CD4-positive, alpha-beta T cell treated with Interleukin-15 for 4 hours (primary cell): ENCODE measurements at places on chromosomes 12 and 14.

DNA sequence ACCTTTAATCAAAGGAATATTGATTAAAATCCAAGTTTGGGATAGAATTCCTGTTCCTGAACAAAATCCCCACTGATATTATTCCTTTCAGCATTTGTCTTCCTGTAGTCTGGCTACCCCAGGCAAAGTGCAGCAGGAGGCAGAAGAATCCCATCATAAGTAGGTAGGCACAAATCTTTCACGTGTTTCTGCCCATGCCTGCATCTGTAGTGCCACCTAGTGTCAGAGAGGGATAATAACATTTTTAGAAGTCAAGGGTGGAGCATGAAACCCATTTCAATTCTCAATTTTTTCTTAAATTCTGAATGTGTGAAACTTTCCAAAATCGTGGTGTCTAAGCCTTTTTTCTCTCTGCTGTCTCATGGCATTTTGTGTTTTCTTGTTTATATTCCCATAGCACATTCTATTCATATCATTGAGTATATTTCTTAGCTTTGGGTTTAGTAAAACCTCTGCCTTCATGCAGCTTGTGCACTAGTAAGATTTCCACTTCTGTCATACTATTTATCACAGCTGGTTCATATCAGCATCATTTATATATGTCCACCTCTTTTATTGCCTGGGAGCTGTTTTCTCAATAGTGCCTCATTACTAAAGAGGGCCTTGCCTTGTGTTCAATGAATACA lies 47.8 kb upstream of the RERG start:
- DNase-seq, result peak; percentile 54

DNA sequence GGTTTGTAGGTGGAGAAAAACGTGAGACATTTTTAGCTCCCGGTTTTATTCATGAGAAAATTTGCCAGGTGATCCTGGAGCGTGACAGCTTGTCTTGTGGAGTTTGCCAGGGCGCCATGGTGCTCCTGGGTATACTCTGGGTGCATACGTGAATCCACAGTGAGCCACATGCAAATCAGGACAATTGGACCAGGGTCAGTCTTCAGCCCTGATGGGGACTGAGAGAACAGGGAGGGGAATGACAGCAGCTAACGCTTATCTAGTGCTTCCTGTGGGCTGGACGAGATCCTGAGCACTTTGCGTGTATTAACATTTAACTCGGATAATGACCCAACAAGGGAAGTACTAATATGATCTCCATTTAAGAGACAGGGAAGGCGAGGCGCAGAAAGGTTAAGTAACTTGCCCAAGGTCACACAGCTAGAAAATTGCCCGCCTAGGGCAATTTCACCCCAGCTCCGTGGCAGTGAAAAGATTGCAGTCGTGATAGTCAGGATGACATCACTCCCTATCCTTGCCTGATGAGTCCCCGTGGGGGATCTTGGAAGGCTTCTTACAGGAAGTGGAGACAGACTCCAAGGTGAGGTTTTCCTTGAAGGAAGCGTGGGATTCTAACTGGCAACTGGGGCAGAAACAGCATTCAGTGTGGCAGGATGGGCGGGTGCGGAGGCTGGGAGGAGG lies 118.4 kb upstream of the NCOR2 start:
- no peak for DNase-seq

DNA sequence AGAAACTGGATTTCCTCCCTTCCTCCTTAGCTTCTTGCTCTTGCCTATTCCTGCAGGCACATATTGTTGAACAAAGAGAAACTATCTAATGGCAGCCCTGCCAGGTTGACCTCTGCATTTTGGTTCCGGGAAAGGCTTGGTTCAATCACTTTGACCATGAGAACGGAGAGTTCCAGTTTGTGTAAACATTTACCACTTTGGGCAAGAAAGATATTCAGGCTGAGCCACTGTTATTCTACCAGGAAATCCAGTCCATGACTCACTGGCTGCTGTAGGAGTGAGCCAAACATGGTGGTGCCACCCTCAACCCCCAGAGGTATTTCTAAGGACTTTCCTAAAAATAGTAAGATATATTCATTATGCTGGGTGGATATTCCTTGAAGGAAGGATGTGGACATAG lies 242.2 kb upstream of the OR4E1 start:
- DNase-seq, result no peak

DNA sequence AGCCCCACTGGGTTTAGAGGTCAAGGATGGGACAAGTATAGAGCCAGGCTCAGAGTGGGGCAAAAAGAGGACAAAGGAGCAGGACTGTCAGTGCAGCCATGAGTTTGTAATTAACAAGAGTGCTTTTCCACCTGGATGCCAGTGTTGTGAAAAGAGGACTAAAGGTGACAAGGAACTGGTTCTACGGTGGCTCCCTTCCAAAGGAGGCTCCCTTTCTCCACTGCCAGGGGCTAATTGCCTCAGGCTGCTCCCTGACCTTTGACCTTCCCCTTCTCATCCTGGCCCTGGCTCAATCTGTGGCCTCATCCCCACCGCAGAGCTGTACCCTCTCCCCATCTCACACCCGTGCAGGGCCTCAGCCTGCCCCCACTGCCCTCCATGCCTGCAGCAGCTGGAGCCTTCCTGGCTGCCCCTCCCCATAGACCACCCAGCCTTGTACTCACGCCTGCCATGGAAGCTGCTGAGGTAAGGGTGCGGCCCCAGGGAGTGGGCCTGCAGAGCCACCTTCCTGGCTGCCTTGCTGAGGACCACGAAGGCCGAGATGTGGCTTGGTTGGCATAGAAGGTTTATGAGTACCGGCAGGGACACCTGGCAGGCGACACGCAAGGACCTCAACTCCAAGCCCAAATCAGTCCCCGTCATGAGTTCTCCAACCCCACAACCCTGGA lies 24.8 kb upstream of the FKBP4 start:
- DNase-seq, result no peak

GRCh38 chr12:13411287-13411686 lies 214.8 kb downstream of the EMP1 start:
- DNase-seq, result no peak

GRCh38 chr12:124457287-124458219 lies 109.9 kb downstream of the NCOR2 start:
- peak; percentile 59 for DNase-seq

DNA sequence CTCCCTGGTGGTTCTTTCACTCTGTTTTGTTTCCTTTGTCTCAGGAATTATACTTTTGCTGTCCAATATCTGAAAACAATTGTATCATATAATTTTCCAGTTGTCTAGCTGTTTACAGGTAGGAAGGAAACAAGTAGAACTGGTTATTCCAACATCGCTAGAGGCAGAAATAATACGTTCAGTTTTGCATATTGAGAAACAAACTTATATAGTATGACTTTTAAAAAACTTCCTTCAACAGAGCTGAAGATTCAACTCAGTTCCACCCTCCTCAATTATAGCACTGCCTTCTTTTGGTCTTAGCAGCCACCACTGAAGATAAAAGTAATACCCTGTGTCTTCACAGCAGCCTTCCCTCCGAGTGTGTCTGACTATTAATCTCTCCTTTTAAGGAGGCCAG lies 214.3 kb downstream of the EFCAB11 start:
- DNase-seq, result no peak

GRCh38 chr12:38527631-38528030 lies 211.1 kb downstream of the ALG10B start:
- DNase-seq, result no peak

- no peak for DNase-seq
These were observed 105.5 kb downstream of the SYT1 start for GRCh38 chr12:78970041-78970440.

DNA sequence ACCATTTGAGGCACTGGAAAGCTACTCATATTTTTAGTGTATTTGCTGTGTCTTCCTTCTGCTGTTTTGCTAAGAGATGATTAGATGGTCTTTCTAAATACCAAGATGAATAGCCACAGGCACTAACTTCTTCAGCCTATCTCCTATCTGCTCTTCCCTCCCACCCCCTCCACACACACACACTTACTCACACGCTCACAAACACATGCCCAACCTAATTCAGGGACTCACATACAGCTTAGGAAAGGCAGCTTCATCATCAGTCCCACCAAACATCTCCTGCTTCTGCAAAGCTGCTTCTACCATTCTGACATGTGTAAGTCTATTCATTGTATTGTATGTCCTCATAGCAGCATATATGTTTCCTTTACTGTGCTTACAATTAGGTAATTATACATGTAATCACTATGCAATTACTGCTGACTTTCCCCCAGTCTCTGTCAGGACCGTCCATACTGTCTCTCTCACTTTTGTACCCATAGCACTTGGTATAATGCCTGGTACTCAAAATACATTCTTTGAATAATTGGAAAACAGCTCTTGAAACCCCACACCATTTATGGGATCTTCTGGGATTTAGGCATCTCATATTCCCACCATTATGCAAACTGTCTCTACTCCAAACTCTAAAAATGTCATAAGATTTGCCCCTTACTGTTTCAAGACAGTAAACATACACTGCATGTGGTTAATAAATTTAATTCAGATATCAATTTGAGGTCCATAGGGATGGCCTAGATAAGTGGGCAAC lies 83.3 kb upstream of the HIF1A start:
- DNase-seq, result no peak

DNA sequence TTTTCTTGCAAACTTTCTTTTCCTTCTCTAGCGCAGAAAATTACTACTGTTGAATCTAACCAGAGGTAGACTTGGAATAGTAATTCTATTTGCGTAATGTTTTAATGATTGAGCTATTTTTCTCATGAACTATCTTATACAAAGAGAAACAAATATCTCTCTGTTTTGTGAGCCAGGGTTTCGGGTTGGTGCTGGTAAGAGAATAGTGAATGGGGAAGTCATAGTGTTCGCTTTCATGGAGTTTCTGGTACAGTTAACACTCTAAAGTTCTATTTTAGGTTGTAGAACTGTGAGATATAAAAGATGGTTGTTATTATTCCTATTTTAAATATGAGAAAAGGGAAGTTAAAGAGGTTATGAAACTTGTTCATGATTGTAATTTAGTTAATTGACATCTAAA lies 6.6 kb downstream of the CLEC1B start:
- no peak for DNase-seq

- no peak for DNase-seq
These were observed 6.0 kb downstream of the LTB4R start for GRCh38 chr14:24317141-24317928.

DNA sequence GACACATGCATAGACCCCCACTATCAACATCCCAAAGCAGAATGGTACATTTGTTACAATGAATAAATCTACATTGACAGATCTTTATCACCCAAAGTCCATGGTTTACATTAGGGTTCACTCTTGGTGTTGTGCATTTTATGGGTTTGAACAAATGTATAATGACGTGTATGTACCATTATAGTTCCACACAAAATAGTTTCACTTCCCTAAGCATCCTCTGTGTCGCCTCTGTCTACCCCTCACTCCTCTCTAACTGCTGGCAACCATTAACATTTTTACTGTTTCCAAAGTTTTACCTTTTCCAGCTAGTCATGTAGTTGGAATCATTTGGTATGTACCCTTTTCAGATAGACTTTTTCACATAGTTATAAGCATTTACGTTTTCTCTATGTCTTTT lies 69.5 kb upstream of the LMO3 start:
- DNase-seq, result no peak

DNA sequence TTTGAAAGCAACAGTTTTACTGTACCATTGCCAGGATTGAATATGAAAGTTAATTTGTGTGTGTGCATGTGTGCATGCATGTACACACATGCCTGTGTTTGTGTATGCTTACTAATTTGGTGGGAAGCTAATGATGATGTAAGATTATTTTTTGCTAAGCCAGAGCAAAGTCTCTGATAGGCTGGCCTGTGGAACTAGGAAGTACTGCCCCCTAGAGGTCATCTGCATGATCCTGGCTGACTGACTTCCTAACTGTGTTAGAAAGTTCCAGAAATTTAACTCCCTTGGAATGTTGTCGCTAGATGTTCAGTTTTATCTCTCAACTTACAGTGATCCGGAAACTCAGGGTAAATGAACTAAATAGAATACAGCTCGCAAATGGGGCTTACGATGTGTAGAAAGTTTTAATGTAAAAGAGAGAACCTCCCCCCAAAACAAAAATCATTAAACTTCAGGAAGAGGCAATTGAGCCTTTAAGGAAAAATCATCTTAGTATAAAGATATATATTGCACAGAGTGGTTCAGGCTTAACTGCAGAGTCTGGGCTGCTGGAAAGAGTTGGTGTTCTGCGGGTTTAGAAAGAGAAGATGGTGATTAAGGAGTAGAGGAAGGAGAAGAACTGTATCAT lies 34.3 kb upstream of the SLC38A1 start:
- DNase-seq, result peak; percentile 75
